ENCODE measurements at places on chromosomes 12 and 14.

DNA sequence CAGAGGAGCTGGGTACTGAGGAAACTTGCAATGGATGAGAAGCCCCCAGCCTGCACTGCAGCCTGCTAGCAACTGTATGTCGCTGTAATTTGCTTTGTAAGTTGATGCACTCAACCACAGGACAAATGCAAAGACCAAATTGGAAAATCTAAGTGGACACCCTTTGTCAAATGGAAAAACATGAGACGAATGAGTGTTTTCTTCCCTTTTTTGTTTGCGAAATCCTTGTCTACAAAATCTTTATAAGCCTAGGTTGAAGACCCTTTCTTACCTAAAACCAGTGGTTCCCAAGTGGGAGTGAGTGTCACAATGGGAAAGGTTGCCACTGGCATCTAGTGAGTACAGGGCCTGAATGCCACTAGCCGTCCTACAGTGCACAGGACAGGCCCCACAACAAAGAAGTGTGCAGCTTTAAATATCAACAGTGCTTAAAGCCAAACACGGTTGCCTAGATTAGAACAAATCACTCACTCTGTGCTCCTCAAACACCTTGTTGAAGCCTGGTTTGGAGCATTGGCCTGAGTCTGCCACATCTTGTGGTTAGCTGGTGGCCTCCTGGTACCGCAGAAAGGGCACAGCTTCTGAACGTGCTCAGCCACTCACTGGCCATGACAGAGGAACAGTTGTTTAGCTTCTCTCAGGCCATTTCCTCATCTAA is 7.6 kb upstream of the VASH1 start:
- no peak for DNase-seq

DNA sequence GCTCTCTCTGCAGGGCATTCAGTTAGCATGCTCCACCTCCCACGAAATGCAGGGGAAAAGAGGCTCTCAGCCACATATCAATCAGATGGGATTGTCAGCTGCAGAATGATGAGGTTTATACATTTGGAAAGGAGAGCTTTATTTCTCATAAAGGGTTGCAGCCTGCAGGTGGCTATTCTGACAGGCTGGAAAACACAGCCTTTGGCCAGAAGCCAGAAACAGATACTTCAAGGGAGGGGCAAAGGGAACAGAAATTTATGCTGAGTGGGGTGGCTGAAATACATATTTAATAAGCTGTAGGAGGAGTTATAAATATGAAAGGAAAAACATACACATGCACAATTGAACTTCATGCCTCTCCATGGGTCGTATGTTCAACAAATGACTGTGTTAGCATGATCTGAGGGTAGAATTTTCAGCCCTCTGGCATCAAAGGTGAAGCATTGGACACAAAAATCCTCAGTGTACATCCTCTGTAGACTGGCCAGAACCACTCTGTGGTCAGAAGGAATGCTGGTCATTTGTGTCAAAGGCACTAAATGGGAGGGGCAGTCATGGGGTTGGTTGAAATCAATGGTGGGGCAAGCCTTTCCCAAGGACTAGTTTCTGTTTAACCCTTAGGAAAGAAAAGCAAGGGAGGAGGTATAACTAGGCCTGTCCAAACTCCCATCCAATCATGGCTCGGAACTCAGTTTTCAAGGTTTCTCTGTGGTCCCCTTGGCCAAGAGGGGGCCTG is 62.4 kb downstream of the TMX1 start:
- peak; percentile 26 for DNase-seq

DNA sequence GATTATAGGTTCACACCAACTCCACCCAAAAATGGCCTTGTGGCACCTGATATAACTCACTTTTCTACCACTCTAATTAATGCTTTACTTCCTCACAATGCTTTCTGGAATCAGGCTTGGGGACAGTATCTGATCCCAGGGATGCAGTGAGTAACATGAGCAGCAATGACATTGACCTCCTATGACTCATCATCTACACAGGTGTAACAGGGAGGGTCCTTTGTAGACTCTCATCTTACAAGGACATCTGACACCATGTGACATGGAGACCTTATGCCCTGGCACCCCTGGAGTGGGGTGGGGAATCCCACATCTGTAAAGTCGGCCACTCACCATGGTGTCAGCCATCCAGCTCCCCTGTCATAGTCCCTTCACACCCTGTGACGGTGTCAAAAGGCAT is 586.4 kb downstream of the MED13L start:
- no peak for DNase-seq

- peak; percentile 12 for DNase-seq
These were observed 1.1 kb downstream of the IPO8 start for GRCh38 chr12:30694412-30695198.

- no peak for DNase-seq
These were observed 522.1 kb downstream of the TMEM132D start for GRCh38 chr12:129381715-129382114.

DNA sequence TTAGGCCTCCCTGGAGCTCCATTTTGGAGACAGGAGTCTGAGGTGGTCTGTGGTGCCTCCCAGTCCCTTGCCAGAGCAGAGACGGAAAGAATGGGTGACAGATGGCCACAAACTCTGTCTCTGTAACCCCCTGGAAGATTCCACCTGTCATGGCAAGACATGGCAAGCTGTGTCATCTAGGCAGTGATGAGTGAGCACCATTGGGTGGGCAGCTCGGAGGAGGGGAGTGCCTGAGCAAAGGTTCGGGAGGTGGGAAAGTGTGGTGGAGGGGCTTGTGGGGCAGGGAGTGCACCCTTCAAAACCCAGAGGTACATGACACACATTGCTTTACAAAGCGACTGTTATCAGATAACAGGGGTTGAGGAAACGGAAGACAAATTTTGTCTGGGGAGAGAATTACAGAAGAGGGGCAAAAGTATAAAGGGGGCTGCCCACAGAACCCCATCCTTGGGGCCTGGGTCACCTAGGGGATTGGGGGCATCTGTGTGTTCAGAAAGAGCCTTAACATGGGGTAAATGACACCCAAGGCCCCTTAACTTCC is 3.5 kb downstream of the RIN3 start:
- DNase-seq: no peak
